Stimulated activated CD4-positive, alpha-beta T cell treated with anti-CD3 and anti-CD28 coated beads, TNF-alpha, amount 100 ng/mL, for 24 hours (primary cell): ENCODE measurements at places on chromosomes 16 and 17.

GRCh38 chr17:43475494-43476089 is 8.2 kb upstream of the DHX8 start:
- DNase-seq: no peak

DNA sequence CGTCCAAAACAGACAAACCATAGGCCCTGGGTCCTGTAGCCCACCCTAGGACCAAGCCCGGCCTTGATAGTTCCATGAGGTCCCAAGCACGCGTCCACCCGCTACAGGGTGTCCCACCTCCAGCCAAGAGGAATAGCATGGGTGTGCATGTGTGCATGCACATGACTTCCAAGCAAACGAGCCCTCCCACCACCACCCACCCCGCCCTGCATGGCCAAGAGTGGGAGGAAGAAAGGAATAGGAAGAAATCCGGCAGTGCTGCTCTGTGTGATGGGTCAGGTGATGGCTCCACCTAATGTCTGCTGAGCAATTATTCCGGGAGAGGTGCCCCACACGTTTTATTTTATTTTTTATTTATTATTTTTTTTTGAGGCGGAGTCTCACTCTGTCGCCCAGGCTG is 184.6 kb downstream of the ZNF423 start:
- DNase-seq: no peak

GRCh38 chr16:78690510-78690909 is 591.1 kb downstream of the WWOX start:
- DNase-seq: no peak

DNA sequence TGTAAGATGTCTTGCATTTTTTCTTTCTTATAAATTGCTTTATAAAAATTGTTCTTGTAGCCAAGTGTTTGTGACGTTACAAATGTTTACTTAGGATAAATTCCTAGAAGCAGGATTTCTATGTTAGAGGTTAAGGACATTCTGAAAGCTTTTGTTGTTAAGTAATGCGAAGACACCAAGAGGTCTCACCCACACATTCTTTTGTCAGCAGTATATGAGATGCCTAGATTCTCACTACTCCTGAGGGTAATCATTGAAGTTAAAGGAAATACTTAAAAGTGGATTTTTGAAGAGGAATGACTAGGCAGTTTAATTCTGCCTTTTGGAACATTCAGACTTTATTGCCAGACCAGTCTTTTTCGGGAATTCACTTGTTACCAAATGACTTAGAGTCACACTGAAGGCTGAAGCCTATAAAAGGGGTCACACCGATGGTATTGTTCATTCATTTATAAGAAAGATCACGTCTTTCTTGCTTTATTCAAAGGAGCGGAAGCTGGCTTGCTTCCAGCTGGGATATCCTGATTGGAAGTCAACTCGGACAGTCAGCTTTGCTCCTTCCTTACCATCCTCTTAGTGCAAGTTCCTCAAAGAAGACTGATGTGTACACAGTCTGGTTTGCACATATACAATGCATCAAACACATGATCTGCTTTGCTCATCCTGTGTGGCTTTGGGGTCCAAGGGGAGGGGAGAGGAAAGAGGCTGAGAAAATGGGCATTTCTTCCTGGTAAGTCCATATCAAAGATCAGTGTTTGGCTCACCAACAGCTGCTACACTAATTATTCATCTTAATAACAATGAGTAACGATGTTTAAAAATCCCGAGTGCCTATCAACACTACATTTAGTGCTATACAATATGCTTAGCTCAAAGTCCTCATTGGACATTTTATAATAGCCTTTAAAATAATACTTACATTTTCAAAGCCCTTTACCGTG is 160.0 kb downstream of the MAP2K6 start:
- no peak for DNase-seq

DNA sequence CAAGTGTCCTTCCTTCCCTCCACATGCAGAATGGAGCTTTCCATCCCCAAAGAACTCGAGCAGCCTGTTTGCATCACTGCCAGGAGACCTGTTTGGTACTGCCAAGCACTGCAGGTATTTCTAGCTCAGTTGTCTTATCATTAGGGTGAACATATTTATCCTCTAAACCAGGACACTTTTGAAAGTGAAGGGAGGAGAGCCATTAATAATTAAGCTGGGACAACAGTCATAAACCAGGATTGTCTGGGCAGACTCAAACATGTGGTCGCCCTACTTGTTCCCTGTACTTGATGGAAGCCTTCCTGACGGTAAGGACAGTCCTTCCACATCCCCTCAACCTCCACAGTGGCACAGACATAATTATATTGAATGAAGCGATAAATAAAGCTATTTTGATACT is 67.4 kb downstream of the PRKCA start:
- no peak for DNase-seq

DNA sequence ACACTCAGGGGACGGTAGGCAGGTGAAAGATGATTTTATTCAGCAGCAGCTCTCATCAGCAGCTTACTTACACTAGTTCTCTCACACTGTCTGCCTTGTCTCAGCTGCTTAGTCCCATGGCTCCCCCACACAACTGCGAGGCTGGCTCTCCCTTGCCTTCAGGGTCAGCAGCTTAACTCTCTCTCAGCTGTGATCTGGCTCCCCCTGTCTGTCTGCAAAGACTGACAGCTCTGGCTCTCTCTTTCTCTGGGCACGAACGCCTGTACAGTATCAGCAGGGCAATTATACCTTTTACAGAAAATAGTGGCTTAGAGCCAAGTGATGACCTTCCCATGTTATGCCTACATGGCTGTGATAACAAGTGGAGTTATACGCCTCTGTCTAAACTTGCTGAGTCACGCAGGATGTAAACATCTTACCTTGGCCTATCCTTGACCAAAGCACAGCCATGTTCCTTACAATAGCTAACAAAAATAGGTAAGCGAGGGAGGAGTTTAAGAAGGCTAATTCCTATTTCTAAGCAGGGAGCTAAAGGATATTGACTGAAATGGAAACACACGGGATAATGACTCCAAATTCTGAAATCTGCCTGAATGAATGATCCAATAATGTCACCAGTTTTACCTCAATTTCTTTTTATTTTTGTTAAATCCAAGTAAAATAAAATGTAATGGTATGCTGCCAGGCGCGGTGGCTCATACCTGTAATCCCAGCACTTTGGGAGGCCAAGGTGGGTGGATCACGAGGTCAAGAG is 1.1 kb upstream of the NDUFAB1 start:
- no peak for DNase-seq

DNA sequence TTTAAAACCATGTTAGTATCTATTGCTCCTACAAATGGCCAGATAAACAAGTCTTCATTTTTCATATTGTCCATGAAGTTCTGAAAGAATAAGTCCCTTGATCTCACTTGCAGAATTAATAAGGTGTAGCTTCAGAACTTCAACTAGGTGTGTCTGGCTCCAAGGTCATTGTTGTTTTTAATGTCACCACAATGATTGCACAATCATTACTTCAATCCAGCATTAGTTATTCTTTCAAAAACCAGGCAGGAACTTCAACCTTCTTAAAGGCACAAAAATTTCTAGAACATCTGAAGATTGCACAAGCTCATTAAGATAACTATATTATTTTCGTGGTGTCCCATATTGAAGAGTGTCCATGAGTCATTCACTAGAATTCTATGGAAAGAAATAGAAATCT is 1386.4 kb downstream of the CDH11 start:
- no peak for DNase-seq

DNA sequence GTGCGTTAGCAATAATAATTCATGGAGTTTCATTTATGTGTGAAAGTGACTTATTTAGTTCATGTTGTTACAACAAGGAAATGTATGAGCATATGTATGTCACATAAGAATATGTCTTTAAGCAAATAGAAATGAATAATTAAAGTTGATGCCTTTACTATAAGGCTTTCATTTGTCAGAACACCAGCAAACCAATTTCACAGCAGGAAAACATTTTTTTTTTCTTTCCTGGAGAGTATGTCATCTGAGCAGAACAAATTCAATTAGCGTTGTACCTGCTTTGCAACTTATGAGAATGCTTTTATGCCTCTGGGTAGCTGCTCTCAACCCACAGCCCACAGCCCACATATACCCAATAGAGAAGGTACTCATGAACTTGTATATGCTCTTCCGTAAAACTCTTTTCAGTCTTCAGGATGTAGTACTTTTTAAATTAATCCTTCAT is 26.3 kb upstream of the APOH start:
- DNase-seq: no peak

DNA sequence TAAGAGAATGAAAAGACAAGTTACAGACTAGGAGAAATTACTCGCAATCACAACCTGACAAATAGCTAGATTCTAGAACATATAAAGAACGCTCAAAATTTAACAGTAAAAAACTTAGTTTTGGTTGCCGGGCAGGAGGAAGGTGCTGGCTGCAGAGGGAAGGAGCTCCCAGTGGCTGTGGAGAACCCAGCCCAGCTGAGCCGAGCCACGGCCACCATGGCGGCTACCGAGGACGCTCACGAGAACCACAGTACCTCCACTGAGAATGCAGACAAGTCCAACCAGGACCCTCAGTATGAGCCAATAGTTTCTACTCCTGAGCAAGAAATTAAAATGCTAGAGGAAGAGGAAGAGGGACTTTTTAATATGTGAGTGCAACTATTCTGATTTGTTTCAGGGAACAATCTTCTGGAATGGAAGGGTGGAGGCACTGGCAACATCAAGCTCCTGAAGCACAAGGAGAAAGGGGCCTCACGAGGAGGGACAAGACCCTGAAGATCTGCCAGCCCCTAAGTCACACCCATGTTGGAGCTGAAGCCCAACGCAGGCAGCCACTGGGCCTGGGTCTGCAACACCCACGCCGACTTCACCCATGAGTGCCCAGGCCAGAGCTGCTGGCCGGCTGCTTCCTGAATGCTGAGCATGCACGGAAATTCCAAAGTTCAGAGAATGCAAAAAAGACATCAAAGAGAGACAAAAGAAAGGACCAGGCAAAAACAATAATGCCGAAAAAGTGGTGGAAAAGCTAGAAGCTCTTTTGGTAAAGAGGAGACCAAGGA is 55.0 kb downstream of the DNAH17 start:
- no peak for DNase-seq
